ENCODE measurements at places on chromosomes 3 and 15.

DNA sequence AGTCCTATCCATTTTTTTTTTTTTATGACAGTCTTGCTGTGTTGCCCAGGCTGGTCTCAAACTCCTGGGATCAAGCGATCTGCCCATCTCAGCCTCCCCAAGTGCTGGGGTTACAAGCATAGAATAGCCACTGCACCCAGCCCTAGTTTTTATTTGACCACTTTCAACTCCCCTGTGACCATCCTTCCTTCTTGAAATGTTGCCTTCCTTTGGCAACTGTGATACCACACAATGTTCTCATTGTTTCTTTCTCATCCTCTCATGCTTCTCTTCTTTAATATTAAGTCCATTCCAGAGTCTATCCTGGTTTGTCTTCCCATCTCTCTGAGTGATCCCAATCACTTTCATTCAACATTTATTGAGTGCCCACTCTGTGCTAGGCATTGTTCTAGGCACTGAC is 7.9 kb upstream of the GPD1L start:
- H3K27me3 ChIP-seq: no peaks in the 10 kb centered on the region
- H3K36me3 ChIP-seq: peaks cover 20% of the 10 kb centered on the region
- DNase-seq: no peak
- H3K4me3 ChIP-seq: no peak overlapping the region

DNA sequence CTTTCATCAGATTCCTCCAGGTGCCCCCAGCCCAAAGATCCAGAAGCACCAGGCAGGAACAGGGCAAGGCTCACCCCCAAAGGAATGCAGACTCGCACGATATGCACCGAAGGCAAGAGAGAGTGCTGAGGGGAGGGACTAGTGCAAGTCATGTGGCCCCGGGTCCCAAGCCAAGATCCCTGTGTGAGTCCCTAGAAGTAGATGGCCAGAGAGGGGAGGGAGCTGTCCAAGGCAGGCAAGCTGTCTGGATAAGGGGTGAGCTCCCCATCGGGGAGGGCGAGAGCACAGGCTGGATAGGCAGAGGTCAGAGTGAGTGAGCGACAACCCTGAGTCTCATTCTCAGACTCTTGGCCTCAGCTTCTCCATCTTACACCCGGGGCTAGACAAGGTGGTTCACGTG is 171.5 kb upstream of the LINGO1 start:
- no peak overlapping the region for H3K27ac ChIP-seq
- H3K4me3 ChIP-seq: no peak overlapping the region
- peaks cover 5% of the 10 kb centered on the region for H3K4me1 ChIP-seq
- H3K36me3 ChIP-seq: no peaks in the 10 kb centered on the region

DNA sequence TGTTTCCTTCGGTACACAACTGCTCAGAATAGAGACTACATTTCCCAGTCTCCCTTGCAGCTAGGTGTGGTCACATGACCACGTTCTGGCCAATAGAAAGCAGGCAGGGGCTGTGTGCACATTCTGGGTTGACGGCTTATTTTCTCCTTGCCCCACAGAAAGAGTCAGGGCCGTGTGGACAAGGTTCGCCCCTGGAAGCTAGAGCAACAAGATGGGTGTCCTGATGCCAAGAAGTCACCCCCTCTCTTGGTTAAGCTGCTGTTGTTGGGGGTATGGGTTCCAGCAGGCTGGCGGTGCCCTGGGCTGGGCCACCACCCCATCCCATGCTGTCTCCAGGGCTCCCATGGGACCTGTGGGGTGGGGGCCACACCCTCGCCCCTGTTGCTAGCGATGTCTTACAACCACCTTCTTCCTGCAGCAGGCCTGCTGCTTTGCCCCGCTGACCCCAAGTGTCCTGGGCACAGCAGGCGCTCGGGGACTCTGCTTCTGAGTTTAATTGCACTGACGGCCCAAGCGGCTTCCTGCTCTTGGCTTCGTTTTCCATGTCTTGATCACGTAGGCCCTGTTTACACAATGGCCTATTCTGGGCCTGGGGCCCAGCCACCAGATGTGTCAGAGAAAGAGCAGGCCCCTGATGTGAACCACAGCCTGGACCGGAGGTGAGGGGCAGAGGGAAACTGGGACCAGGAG is 24.9 kb downstream of the ABTB1 start:
- DNase-seq: peak; percentile 84
- H3K27ac ChIP-seq: no peak overlapping the region
- H3K27me3 ChIP-seq: no peaks in the 10 kb centered on the region
- H3K36me3 ChIP-seq: no peaks in the 10 kb centered on the region
- H3K4me3 ChIP-seq: no peak overlapping the region

DNA sequence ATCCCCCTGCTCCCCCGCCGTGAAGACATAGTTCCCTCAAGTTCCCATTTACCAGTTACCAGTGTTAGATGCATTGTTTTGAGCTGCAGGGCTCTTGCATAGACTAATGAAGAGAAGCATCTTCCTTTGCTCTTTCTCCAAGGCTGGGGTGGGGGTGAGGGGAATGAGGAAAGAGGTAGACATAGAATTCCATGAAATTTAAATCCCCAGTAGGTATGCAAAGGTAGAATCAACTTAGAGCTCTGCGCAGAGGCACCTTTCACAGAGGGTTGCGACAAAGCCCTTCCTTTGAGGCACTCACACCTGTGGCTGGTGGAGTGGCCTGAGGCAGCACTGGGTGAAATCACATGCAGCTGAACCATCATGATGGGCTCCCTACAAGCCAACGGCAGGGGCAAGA is 101.3 kb downstream of the WDR76 start:
- peaks cover 35% of the 10 kb centered on the region for H3K4me1 ChIP-seq
- peak overlapping the region; percentile 33 for H3K4me3 ChIP-seq
- H3K27ac ChIP-seq: peak overlapping the region; percentile 81
- peak; percentile 89 for DNase-seq
- H3K36me3 ChIP-seq: no peaks in the 10 kb centered on the region

DNA sequence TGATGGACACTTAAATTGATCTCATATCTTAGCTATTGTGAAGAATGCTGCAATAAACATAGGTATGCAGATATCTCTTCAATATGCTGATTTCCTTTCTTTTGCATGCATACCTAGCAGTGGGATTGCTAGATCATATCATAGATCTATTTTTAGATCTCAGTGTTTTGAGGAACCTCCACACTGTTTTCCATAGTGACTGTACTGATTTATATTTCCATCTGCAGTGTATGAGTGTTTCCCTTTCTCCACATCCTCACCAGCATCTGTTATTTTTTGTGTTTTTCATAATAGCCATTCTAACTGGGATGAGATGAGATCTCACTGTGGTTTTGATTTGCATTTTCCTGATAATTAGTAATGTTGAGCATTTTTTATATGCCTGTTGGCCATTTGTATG is 17.1 kb upstream of the RASA2 start:
- no peak overlapping the region for H3K4me3 ChIP-seq
- no peak for DNase-seq
- peaks cover 2% of the 10 kb centered on the region for H3K36me3 ChIP-seq
- H3K27me3 ChIP-seq: no peaks in the 10 kb centered on the region
- H3K27ac ChIP-seq: no peak overlapping the region

- DNase-seq: no peak
- H3K4me3 ChIP-seq: no peak overlapping the region
- no peaks in the 10 kb centered on the region for H3K27me3 ChIP-seq
- peaks cover 7% of the 10 kb centered on the region for H3K36me3 ChIP-seq
- H3K4me1 ChIP-seq: no peaks in the 10 kb centered on the region
These were observed 7.1 kb downstream of the TJP1 start for GRCh38 chr15:29815000-29815710.

DNA sequence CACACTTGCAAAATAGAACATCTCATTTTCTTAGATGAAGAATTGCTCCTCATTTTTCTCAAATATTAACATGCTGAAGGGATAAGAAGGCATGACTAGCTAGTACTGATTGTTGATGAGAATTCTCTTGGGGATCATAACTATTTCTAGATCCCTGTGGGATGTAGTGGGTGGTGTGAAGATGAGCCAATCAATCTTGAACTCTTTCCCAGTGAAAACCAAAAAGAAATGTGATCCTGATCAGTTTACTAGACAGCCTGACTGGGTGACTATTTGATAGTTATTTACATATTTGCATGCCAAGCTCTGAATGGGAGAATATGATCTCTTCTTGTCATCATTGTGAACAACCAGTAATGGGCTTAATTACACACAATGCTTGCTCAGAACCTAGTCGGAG is 63.7 kb downstream of the ZIC1 start:
- no peaks in the 10 kb centered on the region for H3K36me3 ChIP-seq
- H3K4me1 ChIP-seq: no peaks in the 10 kb centered on the region

DNA sequence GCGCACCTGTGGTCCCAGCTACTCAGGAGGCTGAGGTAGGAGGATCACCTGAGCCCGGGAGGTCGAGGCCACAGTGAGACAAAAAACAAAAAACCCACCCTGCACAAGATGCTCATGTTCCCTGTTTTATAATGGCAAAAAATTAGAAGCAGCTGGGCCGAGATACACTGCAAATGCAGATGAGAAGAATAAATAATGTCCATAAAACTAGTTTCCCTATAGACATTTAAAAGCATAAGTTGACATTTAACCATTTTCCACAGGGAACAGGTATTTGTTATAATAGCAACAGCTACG is 537 bp upstream of the SCAP start:
- H3K4me3 ChIP-seq: peak overlapping the region; percentile 80
- H3K4me1 ChIP-seq: peaks cover 2% of the 10 kb centered on the region
- H3K36me3 ChIP-seq: no peaks in the 10 kb centered on the region
- DNase-seq: no peak
- H3K27me3 ChIP-seq: no peaks in the 10 kb centered on the region
- no peak overlapping the region for H3K27ac ChIP-seq

DNA sequence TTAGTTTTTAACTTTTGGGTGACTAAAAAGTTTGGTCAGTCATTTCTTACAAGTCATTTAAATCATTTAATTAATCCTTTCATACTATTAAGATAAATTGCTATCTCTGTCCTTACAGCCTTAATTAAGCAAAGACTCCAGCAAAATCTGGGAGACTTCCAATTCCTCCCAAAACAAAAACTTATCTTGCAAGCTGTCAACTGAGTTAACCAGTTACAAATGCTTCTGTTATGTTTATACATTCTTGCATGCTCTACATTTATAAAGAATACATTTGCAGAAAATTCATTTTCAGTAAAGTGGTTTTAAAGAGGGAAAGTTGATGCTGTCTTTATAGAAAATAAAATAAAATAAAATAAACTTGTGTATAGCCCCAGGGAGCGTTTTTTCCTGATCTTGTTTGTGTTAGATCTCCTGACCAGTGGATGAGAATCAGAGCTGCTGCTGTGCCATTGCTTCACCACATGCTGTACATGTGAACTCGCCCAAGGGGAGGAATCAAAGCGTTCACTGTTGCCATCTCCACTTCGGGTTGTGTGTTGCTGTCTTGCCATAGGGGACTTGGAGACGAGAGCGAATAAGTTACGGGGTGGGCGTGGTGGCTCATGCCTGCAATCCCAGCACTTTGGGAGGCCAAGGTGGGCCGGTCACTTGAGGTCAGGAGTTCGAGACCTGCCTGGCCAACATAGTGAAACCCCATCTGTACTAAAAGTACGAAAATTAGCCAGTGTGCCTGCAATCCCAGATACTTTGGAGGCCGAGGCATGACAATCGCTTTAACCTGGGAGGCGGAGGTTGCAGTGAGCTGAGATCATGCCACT is 5.5 kb downstream of the CCR4 start:
- H3K4me1 ChIP-seq: 0 out of 2 replicates have a peak, but pooled peaks cover 2% of the 10 kb centered on the region
- DNase-seq: no peak
- no peak overlapping the region for H3K27ac ChIP-seq
- H3K4me3 ChIP-seq: no peak overlapping the region
- H3K27me3 ChIP-seq: no peaks in the 10 kb centered on the region

DNA sequence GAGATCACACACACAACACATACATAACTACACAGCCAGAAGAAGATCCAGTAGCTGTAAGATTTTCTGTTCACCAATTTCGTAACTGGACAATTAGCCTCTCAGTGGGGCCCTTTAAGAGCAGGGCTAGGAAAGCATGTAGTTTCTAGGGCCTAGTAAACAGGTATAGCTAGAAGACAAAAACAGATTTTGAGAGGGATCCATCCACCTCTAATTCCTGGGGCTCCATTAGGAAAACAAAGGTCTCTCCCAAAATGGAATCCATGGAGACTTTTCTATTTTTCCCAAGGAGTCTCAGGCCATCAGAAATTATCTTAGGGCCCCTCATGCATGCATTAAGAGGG is 10.5 kb downstream of the KIF15 start:
- DNase-seq: no peak
- peaks cover 94% of the 10 kb centered on the region for H3K36me3 ChIP-seq
- H3K4me1 ChIP-seq: no peaks in the 10 kb centered on the region
- H3K27ac ChIP-seq: no peak overlapping the region

DNA sequence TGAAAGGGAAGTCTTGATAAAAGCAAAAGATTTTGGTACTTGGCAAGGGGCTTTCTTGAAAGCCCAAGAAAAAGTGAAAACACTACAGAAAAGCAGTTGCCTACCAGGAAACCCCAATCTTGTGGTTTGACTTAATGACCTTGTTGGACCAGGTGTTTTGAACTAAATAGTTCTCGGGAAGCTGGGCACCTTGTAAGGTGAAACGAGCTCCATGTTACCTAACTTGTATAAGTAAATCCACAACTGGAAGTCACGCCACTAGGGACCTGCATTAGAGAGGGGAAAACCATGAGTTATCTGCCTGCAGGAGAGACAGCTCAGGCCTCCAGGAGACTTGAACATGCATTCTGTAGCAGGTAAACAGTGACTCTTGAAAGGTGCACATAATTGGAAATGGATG is 88.2 kb downstream of the GMPS start:
- no peak overlapping the region for H3K27ac ChIP-seq
- H3K4me1 ChIP-seq: no peaks in the 10 kb centered on the region
- H3K4me3 ChIP-seq: no peak overlapping the region

GRCh38 chr3:63395960-63396359 is 117.9 kb downstream of the SYNPR start:
- H3K36me3 ChIP-seq: no peaks in the 10 kb centered on the region
- no peaks in the 10 kb centered on the region for H3K27me3 ChIP-seq
- no peak overlapping the region for H3K27ac ChIP-seq
- DNase-seq: no peak
- H3K4me1 ChIP-seq: no peaks in the 10 kb centered on the region
- no peak overlapping the region for H3K4me3 ChIP-seq

GRCh38 chr15:34292621-34293020 is 45.0 kb downstream of the SLC12A6 start:
- H3K4me1 ChIP-seq: no peaks in the 10 kb centered on the region
- H3K27me3 ChIP-seq: no peaks in the 10 kb centered on the region
- no peaks in the 10 kb centered on the region for H3K36me3 ChIP-seq
- H3K27ac ChIP-seq: no peak overlapping the region

DNA sequence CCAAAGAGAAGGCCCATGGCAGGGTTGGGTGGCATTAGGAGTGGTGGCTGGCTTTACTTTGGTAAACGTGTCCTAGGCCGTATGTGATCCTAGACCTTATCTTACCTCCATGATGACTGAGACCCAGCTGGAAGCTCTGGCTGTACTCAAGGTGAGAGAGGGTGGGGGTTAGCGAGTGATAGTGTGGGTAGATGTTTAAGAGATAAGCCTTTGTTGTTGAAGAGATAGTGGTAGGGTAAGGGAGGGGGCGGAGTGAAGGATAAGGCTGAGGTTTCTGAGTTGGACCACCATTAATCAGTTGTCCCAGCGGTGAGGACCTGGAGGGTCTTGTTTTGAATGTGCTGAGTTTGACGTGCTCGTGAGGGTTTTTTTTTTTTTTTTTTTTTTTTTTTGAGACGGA is 61.5 kb upstream of the ULK4 start:
- H3K27me3 ChIP-seq: no peaks in the 10 kb centered on the region
- no peak overlapping the region for H3K27ac ChIP-seq
- H3K36me3 ChIP-seq: peaks cover 3% of the 10 kb centered on the region

Measured in H9 (cell line).